ENCODE measurements at places on chromosomes 16 and 17.

DNA sequence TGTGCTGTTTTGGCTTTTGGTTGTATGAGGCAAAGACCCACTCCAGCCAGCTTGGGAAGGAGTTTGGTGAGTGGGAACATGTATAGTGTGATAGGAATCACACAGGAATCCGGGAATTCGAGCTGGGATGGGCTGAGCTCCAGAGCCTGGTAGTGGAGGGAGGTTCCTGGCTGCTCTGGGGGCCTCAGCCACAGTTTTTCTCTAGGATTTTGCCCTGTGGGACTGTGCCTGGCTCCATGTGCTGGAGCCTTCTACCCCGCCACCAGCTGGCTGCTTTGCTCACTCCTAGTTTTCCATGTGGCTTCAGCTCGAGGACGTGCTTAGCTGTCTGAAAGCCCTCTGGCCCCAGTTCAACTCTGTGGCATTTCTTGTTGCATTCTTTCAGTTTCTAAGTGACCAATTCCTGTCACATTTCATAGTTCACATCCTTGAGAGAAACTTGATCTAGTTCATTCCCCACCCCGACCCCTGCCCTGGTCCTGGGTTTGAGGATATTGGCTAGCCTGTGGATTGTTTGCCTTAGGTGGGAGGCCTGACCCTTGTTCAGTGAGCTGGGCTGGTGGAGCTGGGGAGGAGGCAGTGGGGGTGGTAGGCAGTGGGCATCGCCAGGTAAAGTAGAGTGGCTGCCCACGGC, 5.0 kb downstream of the SEC14L1 start:
- DNase-seq = peak; percentile 92

DNA sequence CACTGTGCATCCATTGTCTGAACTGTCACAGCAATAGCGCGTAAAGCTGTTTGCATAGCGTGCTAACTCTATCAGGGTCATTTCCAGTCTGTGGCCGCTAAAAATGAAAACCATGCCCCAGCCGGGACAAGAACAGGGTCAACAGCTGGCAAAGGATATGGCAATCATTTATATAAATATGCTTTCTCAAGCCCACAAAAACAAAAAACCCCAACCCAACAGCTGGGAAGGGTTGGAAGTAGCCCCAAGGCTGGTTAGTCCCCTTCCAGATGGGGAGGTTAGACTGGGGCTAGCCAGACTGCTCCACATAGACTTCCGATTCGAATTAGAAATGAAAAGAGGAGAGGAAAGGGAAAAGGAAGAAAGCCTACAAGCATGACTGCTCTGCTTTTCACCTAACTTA, 203.3 kb upstream of the TBX2 start:
- DNase-seq = peak; percentile 99

- peak; percentile 45 for DNase-seq
Measured at GRCh38 chr17:50129728-50130558, at the start of gene SAMD14. Gene SAMD14, minus strand, starts transcription at chr17:50130160. Its CDS starts 5,201 bp downstream, at chr17:50124959.

- DNase-seq = no peak
Measured at GRCh38 chr17:56434610-56435009, 158.9 kb upstream of the NOG start.

DNA sequence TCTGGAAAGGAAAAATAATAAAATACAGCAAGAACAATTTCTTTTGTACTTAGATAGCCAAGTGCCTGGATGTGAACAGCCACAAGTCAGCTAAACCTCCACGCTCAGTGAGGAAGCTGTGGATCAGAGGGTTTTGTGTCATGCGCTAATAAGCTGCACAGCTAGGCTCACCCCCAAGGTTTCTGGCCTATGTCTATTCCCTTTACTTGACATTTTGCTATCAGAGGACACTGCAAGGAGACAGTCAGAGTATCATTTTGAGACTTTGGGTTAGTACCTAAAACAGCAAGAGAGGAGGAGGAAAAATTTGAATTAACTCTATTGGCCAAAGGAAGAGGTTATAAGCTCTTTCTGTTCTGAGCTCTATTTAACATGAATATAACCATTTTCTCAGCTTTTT, 139.3 kb downstream of the KCNJ2 start:
- no peak for DNase-seq

DNA sequence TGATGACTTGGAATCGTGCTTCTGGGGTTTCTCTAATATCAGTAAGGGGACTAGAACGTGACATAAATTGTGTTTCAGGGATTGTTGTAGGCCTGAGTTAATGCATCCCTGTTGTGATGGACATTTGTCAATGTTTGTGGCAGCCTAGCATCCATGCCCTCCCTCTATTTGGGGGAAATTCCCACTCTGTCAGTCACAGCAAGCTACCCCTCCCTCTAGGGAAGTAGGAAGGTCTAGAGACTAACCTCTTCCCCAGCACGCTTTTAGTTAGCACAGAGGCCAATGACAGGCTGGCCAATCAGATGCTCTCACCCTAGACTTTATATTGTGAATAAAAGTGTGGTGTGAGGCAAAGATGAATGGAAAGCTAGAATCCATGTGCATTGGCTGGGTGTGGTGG, 32.4 kb upstream of the NF1 start:
- no peak for DNase-seq

- DNase-seq = peak; percentile 65
Measured at GRCh38 chr17:2965621-2966595, 97.5 kb downstream of the OR1D5 start.

- no peak for DNase-seq
Measured at GRCh38 chr16:2910441-2910969, 1.2 kb upstream of the FLYWCH1 start.

GRCh38 chr16:78900966-78901365, 699.6 kb downstream of the MAF start:
- no peak for DNase-seq

GRCh38 chr17:68807998-68808772, 147.0 kb downstream of the ABCA8 start:
- DNase-seq = no peak

GRCh38 chr16:11134722-11135463, 121.1 kb downstream of the SOCS1 start:
- no peak for DNase-seq

DNA sequence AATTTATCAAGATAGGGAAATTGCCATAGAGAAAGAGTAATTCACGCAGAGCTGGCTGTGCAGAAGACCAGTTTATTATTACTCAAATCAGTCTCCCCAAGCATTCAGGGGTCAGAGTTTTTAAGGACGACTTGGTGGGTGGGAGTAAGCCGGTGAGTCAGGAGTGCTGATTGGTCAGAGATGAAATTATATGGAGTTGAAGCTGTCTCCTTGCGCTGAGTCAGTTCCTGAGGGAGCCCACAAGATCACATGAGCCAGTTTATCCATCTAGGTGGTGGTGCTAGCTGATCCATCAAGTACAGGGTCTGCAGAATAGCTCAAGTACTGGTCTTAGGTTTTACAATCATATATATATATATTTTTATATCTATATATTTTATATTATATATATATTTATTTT, 6.0 kb upstream of the AQP8 start:
- peak; percentile 78 for DNase-seq

DNA sequence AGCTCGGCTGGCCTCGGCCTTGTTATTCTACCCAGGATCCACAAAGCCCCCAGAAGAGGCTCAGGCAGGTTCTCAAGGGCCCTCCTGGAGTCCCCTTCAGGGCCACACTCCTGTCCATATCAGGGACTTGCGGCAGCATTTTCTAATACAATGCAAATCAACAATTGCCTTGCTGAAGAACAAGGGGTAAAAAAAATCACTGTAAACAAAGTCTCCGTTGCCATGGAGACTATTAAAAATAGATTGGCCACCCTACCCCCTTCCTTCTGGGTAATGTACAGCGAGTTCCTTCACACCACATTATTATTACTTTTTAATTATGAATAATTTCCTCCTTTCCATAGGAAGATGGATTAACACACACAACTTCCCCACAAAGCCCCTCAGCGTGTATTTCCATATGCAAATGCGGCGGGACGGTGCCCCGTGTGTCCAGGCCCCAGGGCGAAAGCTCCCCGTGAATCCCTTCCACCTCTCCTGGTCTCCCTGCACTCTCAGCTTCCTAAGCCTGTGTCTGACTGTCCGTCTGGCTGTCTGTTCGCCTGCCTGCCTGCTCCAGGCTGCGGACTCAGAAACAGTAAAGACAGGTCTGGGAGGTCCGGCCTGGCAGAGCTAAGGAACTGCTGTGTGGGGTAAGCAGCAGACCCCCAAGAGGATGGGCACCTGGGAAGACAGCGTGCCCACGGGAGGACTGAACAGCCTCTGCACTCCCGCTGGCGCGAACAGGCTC, 196.6 kb downstream of the RBFOX3 start:
- DNase-seq = no peak

GRCh38 chr17:31067691-31068184, 27.0 kb upstream of the NF1 start:
- DNase-seq = peak; percentile 90

- DNase-seq = no peak
Measured at GRCh38 chr17:7260151-7260550, 2.1 kb downstream of the CLDN7 start.

GRCh38 chr17:66893382-66893781, 58.5 kb downstream of the CACNG5 start:
- DNase-seq = peak; percentile 49

DNA sequence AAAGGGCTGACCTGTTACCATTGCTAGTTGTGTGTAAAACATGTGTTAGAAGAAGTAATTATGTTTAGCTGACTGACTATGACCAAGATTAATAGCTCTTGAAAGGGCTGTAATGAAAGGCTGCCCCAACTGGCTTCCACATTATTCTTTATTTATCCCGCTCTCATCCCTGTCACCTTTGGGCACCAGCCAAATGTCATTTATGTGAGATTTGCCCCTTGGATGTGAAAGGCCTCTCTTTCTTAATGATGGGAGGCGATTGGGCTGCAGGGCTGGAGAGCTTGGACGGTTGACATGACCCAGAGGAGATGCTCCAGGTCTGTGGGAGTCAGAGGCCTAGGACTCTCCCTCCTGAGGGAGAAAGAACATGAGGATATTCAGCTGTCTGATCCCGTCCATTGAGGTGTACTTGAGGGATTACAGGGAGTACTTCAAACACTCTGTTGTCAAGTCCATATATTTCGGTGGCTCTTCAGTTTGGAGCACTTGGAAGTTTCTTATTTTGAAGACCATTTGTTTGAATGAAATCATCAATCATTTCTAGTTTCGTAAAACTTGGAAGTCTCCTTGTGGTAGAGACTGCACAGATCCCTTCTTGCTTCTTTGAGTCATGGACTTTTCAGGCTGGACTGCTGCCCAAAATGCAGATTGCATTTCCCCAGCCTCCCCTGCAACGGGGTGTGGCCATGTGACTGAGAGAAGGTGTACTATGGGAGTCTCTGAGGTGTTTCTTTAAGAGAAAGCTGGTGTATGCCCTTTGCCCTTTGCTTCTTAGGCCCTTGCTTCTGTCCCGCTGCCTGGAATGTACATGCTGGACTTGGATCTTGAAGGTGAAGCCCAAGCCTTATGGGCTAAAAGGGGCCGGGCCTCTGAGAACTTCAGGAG, 51.3 kb downstream of the FTO start:
- DNase-seq = peak; percentile 28

DNA sequence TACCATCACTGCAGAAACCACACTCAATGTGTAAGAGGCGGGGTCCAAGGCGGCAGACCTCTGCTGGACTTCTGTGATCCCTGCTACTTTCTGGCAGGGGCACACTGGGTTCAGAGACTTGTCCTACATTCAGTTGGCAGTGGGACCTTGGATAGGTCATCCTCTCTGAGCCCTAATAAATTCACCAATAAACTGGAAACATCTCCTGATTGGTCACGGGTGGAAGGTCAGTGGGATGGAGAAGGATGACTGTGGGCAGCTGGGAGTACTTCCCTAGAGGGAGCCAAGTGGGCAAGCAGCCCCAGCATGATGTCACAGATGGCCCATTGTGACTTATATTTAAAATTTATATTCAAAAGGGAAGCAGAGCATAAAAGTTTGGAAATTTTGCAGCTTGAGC, 49.7 kb downstream of the RNF112 start:
- DNase-seq = no peak

DNA sequence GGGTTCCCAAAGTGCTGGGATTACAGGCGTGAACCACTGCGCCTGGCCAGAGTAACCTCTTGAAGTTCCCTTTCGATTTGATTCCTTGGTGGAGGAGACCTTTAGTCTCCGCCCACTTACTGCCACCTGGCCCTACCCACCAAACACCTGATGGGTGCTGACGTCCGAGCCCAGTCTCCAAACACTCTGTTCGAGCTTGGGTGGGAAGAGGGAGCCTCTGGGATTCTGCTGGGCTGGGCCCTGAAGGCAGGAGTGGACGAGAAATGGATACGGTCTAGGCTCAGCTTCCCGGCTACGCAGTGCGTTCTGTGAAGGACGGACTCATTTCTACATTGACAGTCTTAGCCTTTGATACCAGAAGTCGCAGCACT, 870 bp upstream of the ITGA3 start:
- no peak for DNase-seq

- peak; percentile 86 for DNase-seq
Measured at GRCh38 chr17:58336456-58337209, 8.0 kb upstream of the TSPOAP1 start.

- peak; percentile 5 for DNase-seq
Measured at GRCh38 chr16:21226749-21227148, 6.8 kb upstream of the ANKS4B start.

DNA sequence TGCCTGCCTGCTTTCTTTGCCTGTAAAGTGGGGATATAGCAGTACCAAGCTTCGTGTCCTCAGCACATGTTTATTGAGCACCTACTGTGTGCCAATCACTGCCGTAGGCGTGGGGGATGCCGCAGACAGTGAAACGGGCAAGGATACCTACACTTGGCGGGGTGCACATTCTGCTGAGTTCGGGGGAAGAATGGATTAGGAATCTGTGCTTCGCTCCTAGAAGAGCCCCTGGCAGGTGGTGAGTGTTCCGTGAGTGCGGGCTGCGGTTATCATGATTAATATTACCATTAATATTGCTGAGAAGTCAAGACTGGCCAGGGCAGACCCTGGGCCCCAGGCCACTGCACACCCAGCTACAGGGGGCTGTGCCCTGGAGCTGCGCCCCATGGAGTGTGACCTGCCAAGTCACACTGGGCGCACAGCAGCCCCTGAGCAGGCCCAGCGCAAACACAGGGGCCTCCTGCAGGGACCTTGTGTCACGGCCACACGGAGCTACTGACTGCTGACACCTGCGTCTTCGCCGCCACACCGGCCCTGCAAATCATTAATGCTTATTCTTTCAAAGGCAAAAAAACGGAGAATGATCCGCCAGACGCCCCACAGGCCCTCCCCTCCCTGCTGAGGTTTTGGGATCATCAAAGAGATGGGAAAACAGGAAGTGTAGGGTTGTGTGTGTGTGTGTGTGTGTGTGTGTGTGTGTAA, 213.4 kb upstream of the GSE1 start:
- DNase-seq = no peak

DNA sequence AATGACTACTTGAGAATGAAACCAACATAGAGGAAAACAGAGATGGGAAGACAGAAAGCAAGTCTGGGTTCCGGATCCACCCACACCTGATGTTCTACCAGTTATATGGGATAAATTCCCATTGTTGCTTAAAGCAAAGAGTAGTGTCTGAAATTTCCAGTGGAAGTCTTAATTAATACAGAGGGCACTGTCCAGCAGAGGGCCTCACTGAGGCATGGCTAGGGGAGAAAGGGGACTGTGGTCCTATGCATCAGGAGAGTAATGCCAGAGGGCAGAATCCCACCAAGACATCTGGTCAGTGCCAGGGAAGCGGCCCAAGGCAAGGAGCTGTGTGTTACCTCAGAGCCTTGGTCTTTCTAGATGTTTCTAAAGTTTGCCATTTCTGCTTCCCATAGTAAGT, 7.5 kb upstream of the UMOD start:
- no peak for DNase-seq

- no peak for DNase-seq
Measured at GRCh38 chr17:80920441-80920840, 71.2 kb upstream of the CHMP6 start.

Measured in RPMI7951 (cell line).